GM20000 (cell line): ENCODE measurements at places on chromosomes 6 and 20.

DNA sequence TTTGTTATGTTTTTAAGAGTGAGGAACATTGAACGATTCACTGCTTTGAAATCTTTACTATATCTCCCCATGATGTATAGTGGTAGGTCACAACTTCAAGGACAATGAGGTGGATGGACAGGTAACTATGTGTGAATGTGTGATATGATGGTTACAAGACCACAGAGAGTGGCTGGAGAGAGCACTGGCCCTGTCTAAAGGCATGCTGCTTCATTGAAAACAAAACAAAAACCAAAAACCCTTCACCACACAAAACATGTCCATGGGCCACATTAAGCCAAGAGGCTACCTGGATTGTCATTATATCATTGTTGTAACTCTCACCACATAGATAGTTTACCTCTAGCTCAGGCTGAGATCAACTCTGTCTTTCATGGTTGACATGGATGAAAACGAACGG is 180.6 kb upstream of the TENT5A start:
- DNase-seq: no peak

- DNase-seq: no peak
Observed at GRCh38 chr20:51357543-51357942, 185.0 kb downstream of the NFATC2 start.

DNA sequence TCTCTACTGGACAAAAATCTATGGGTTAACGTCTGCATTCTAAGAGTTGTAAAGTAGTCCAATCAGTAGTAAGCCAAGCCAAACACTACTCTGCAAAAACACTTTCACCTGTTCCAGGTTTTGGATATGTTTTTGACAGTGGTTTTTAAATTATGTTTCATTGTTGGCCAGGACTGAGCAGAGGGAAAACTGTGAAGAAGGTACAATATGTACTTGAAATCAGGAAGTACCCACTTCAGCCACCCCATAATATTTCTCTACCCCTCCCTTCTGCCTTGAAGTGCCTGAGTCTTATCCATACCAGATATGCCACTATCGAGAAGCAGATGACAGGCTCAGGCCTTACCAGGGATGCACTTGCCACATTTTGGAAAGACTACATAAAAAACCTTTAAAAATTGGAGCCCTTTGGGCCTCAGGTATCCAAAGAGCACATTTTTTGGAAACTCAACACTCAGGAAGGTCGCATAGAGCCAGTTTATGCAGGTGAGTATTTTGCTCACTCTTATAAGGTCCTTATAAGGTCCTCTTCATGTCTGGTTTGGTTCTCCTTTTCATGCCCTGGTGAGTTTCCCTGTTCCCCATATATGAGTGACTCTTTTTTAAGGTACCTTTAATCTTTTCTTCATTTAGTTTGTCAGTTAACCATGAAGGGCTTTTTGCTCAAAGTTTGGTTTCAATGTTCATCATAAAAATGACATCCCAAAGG is 859.3 kb upstream of the FLRT3 start:
- DNase-seq: peak; percentile 5

- DNase-seq: no peak
Observed at GRCh38 chr20:48585061-48585870, 242.5 kb downstream of the PREX1 start.

DNA sequence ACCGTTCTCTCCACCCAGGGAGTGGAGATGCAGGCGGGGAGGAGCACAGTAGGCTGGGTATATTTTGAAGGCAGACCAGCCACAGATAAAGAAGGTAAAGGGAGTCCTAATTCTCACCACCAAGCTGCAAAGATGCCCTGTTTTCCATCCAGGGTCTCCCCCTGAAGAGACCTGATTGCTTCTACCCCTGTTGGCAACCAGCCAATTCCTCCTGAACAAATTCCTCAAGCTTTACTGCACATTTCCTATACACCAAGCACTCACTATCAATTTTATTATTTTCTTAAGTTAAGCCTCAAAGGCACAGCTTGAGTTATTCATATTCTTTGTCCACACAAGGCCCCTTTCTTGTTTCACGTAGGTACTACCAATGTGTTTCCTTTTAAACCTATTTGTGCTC is 214.4 kb downstream of the EYA2 start:
- DNase-seq: no peak

- DNase-seq: no peak
Observed at GRCh38 chr6:36809941-36810803, 29.1 kb downstream of the CPNE5 start.

GRCh38 chr6:103872233-103872632 is 987.5 kb downstream of the HACE1 start:
- no peak for DNase-seq

DNA sequence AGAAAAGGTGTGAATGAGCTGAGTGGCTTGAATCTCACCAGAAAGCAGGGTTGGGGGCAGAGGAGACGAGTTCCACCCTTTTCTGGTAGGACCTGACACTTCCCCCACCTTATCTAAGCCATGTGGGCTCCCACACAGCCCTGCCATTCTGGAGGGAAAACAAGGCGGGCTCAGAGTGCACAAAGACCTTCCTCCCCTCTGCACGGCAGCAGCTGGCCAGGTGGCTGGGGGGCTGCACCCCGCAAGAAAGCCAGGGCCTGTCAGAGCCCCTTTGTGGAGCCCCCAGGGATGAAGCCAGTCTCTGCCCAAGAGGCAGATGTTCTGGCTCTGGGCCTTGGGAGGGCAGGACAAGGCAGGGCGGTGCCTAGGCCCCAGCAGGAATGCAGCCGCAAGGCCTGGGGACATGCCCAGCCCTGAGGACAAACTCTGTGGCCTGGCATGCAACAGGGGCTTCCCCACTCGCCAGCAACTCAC is 48.4 kb upstream of the DSN1 start:
- DNase-seq: no peak

DNA sequence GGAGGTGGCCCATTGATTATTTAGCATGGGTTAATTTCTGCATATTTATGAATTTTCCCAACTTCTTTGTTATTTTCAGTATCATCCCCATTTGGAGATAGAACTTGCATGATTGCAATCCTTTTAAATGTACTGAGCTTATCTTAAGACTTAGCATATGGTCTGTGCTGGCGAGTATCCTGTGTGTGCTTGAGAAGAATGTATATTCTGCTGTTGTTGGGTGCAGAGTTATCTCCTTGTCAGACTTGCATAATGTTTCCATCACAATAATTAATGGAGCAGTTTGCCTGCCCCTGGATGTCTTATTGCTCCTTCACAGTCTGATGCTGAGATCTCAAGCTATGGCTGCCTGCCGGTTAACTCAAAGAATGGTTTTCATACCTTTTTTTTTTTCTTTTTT is 112.6 kb downstream of the CDYL start:
- no peak for DNase-seq

GRCh38 chr6:99645986-99646385 is 39.4 kb downstream of the PRDM13 start:
- DNase-seq: no peak

GRCh38 chr6:27327023-27327738 is 15.1 kb upstream of the POM121L2 start:
- no peak for DNase-seq

- DNase-seq: no peak
Observed at GRCh38 chr6:162887981-162888689, 160.4 kb downstream of the PACRG start.

- DNase-seq: no peak
Observed at GRCh38 chr6:70549327-70549726, 17.4 kb upstream of the SDHAF4 start.

DNA sequence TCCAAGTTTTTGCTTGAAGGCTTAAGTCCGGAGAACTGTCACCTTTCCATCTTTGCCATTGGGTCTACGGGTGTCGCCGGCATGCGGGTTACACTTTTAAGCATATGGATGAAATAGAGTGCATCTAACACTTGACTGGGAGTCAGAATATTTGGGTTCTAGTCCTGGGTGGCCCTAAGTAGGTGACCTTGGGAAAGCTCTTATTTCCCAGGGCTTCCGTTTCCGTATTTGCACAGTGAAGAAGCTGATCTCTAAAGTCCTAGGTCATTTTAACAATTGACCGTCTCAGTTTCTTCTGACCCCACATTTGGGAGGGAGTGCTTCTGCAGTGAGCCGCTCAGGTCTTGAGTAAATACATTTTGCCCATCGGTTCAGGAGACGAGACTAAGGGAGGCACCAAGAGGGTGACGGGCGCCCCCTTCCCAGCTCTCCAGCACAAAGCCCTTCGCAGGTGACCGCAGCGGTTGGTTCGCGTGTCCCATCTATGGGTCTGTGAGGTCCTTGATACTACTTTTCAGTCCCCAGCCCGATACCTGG is 651 bp upstream of the BLTP3A start:
- peak; percentile 78 for DNase-seq

- DNase-seq: no peak
Observed at GRCh38 chr6:1820165-1820564, 210.4 kb downstream of the FOXC1 start.

DNA sequence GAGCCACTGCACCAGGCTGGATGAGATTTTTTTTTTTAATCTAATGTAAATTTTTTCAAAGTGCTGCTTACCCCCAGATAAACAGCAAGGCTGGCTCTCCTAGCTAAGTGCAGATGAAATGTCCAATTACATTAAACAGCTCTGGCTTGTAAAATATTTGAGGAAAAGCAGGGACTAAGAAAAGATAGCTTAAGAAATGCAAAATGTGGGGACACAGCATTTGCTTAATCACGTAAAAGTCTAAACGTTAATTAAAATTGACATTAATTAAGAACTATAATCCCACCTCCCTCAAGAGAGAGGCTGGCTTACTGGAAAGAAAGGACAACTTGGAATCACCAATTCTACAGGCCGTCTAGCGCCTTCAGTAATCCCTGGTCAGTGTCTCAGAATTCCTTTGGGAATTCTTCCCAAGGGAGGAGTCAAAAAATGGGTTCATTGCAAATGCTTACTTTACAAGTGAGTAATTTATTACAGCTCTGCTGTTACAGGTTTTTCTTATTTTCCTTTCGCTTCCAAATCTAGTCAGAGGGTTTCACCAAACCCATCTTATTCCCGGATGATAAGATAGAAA is 13.6 kb upstream of the MARCKS start:
- DNase-seq: no peak

GRCh38 chr6:25004357-25004756 is 68.6 kb upstream of the RIPOR2 start:
- no peak for DNase-seq

DNA sequence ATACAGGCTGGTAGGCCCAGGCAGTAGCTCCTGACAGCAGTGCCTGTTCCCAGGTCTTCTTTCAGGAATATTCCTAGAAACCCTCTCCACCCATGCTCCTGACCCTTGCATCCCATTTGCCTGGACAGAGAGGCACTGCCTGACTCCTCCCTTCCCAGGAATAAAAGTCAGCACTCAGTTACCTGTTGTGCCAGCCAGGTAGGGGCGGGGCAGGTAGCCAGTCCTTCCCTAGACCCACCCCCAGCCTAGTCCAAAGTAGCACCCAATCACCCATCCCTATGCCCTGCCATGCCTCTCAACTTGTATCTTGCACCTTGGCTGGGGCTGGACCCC is 129.9 kb downstream of the MRPL14 start:
- DNase-seq: no peak
